ENCODE measurements at places on chromosomes 16 and 17.

GRCh38 chr16:88971371-88972097, 5.5 kb downstream of the CBFA2T3 start:
- DNase-seq: peak; percentile 20

DNA sequence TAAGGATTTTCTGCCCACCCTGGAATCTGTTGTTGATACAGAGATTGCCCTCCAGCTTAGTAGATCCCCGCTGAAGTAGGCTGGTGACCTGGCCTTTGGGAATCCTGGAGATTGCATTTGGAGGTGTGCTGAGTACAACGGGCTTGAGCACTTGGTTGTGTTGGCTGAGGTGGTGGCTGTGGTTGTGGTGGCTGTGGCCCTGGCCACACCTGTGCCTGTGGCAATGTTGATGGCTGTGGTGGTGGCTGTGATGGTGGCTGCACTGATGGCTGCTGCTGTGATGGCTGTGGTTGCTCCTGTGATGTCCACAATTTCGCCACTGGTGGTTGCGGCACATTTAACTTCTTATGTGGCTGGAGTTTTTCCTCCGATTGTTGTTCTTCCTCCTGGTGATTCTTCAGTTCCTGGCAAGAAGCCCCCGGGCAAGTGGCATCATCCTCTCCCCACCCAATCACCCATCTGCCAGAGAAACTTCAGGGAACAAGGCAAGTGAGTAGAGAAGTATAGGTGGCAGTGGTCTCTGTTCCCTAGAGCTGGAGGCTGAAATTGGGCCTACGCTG, 4.2 kb downstream of the CCDC200 start:
- DNase-seq: no peak

- DNase-seq: no peak
Measured at GRCh38 chr16:49276646-49277385, 4.8 kb downstream of the CBLN1 start.

DNA sequence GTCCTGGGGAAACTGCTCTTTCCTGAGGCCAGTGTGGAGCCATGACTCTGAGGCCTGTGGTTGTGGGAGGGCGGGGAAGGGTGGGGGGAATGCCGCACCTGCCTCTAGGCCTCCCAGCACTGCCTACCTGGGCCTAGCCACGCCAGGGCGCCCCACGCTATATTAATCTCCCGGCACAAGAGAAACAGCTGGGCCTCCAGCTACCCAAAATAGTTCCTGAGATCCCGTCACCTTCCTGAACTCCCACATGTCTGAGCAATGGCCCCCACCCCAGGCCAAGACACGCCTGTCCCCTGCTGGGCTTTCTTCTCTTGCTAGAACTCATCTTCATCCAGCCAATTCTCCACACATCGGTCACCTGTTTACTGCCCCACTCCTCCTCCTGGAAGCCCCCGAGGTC, 13.0 kb upstream of the MTSS2 start:
- no peak for DNase-seq

Data from stimulated activated CD8-positive, alpha-beta memory T cell treated with anti-CD3 and anti-CD28 coated beads, Interleukin-7, amount 100 ng/mL, for 4 hours (primary cell).